Neural progenitor cell (in vitro differentiated cells): ENCODE measurements at places on chromosomes 5 and 9. TPM values are rescaled to one million over a fixed set of nuclear protein-coding genes. Genes with fewer than 3 reads are reported as not detected.

The MOCS2 gene
- 29.9 and 34.7 TPM in 2 replicates for total RNA-seq

The CCDC152 gene
- total RNA-seq, result 11.8 and 23.9 TPM in 2 replicates

The SOHLH1 gene
- total RNA-seq, result not detected in 2 replicates

The MYOT gene
- not detected in 2 replicates for total RNA-seq

The NR4A3 gene
- total RNA-seq, result 0.26 and 0.59 TPM in 2 replicates

The RASEF gene
- 0.21 and 0.87 TPM in 2 replicates for total RNA-seq

DNA sequence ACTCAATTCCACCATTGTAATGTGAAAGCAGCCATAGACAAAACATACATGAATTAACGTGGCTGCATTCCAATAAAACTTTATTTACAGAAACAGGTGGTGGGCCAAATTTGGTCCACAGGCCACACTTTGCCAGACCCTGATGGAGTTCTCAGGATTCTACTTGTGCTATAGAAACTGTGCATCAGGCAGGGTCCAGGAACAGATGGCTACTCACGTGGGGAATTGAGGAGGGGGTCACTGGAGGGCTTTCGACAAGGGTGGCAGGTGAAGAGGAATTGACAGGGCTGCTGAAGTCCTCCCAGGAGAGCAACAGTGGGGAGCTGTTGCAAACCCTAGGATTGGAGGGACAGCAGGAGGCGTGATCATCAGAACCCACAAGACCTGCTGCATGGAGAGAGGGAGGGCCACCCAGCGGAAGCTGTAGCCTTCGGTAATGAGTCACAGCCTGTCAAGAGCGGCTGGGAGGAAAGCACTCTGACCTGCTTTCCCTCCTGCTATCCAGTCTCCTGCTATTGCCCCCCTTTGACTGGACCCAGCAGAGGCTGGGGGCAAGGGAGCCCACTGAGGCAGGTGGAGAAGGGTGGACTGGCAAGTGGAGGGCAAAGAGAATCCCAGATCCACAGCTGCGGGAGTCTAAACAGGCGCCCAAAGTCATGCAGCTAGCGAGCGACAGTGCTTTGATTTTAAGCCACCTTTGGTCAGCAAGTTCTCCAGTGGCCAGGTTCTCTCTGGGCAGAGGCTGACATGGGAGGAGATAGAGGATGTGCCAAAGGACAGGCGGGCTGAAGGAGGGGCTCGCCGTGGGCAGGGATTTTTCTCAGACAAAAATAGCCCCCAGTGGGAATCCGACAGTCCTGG is 138.3 kb upstream of the SMIM23 start:
- no peak for DNase-seq

- no peak for DNase-seq
Measured at GRCh38 chr9:122996586-122996985, 36.9 kb upstream of the GPR21 start.

GRCh38 chr9:106019039-106019680 is 324.8 kb downstream of the TMEM38B start:
- no peak for DNase-seq
